Diencephalon (tissue), 1 donor: ENCODE measurements at places on chromosomes 13 and 19. TPM values are rescaled to one million over a fixed set of nuclear protein-coding genes. Genes with fewer than 3 reads are reported as not detected.

Gene DACH1
- 29.8 TPM for total RNA-seq

Gene TNNI3
- 3.5 TPM for total RNA-seq

Gene TTYH1
- total RNA-seq: 191 TPM

Gene CYP4F12
- total RNA-seq: 0.69 TPM

Gene HSD17B14
- 5.3 TPM for total RNA-seq

Gene ZNF546
- 16.1 TPM for total RNA-seq

Gene F2RL3
- total RNA-seq: 0.23 TPM

Gene TMEM272
- 3.9 TPM for total RNA-seq

Gene TEKTIP1
- total RNA-seq: not detected

Gene SIGLEC10
- 3.0 TPM for total RNA-seq

Gene RAD23A
- total RNA-seq: 33.2 TPM

Gene MEIOSIN
- total RNA-seq: not detected

Gene ZNF850
- total RNA-seq: 7.6 TPM

Gene ZNF574
- total RNA-seq: 10.4 TPM

Gene CGB8
- not detected for total RNA-seq

Gene CEACAM8
- total RNA-seq: not detected

Gene FAM124A
- 6.5 TPM for total RNA-seq

Gene SIAH3
- total RNA-seq: 5.3 TPM

Gene ZNF606
- 45.0 TPM for total RNA-seq

Gene SIGLEC7
- total RNA-seq: 0.46 TPM

Gene STOML3
- 1.6 TPM for total RNA-seq

Gene CRB3
- total RNA-seq: 1.6 TPM

Gene BLVRB
- 21.7 TPM for total RNA-seq

Gene UNC13A
- total RNA-seq: 69.7 TPM

Gene CEACAM3
- not detected for total RNA-seq

Gene UBE2L5
- 0.92 TPM for total RNA-seq

Gene WDR83
- 12.9 TPM for total RNA-seq

Gene NCAN
- total RNA-seq: 241 TPM

Gene ZNF229
- 25.8 TPM for total RNA-seq

Gene ZNF578
- 32.5 TPM for total RNA-seq

Gene PEX11G
- total RNA-seq: 1.8 TPM

Gene LILRA1
- 0.23 TPM for total RNA-seq

Gene KMT2B
- total RNA-seq: 6.2 TPM

Gene ANGPTL8
- total RNA-seq: not detected

Gene TGFBR3L
- total RNA-seq: not detected

Gene FGF9
- total RNA-seq: 20.3 TPM

Gene ZNF586
- 42.2 TPM for total RNA-seq

Gene OR10H1
- total RNA-seq: not detected

Gene GSX1
- total RNA-seq: 0.92 TPM

Gene APOE
- 260 TPM for total RNA-seq

Gene ALOX5AP
- total RNA-seq: 3.7 TPM

Gene NCR1
- total RNA-seq: not detected

Gene PSPN
- 3.2 TPM for total RNA-seq

Gene TEAD2
- total RNA-seq: 10.8 TPM

Gene DACT3
- 24.0 TPM for total RNA-seq

Gene CEACAM16
- total RNA-seq: not detected

Gene MCEMP1
- not detected for total RNA-seq

Gene FUT1
- 10.8 TPM for total RNA-seq

Gene METTL21C
- total RNA-seq: 0.69 TPM

Gene CKAP2
- 36.2 TPM for total RNA-seq

Gene ENOX1
- 30.9 TPM for total RNA-seq
